ENCODE measurements at places on chromosomes 1 and 21.
A peak's percentile ranks its signal among the peaks of the same experiment; 100 is the strongest.

- DNase-seq: no peak
Measured at GRCh38 chr21:34974162-34974981, 74.7 kb downstream of the RUNX1 start.

GRCh38 chr1:14759042-14759818, 160.7 kb downstream of the KAZN start:
- DNase-seq: no peak

DNA sequence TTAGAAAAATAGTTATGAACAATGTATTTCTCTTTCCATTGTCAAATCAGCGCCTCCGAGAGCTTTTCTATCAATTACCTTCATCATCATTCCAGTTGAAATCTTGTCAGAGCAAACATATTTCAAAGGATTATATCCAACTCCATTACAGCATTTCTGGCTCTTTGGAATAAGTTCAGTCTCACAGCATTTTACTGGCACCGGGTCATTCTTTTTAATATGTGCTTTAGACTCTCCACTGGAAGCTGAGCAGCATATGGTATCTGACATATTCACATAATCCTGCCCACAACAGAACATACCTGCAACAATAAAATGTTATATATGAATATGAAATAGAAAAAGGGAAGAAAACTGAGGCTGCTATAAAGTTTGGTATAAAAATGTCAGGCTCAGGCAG, 222.9 kb downstream of the KCTD3 start:
- DNase-seq: no peak

GRCh38 chr1:51237351-51238033, 1.4 kb downstream of the RNF11 start:
- no peak for DNase-seq

- DNase-seq: no peak
Measured at GRCh38 chr1:205325334-205325884, 3.9 kb upstream of the NUAK2 start.

DNA sequence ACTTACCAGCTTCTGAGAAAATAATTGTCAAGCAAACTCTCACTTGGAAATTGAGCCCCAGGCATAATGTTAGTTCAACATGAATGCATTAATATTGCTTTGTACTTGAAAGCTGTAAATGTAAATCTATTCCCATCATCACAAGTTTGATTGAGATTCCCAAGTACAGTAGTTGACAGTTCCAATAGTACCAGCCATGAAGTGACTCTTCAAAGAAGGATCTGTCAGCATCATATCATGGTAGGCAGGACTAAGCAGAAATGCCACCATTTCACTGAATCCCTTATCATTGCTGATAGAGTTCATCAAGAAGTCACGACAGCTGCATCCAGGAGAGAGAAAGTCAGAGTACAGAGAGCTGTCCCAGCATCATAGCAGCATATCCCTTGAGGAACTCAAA, 348.7 kb downstream of the OMA1 start:
- DNase-seq: no peak

GRCh38 chr1:6416295-6416656, 3.4 kb downstream of the HES2 start:
- no peak for DNase-seq

DNA sequence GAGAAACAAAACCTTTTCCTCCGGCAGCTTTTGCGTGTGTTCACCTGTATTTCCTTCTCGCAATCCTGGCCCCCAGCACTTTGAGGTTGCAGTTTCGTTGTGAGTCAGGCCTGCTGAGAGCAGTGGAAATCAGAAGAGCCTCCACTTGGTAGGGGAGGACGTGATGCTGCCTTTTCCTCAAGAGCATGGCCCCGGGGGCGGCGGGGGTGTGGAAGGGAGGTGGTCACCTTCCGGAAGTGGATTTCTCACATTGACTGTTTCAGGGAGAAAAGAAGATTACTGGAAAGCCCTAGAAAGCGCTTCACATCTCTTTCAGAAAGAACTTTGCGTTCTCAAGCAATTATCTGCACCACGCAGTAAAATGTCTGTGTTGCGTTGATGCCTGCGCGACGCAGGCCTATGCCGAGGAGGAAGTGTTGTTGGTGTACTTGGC, 12.2 kb upstream of the IL10 start:
- no peak for DNase-seq

DNA sequence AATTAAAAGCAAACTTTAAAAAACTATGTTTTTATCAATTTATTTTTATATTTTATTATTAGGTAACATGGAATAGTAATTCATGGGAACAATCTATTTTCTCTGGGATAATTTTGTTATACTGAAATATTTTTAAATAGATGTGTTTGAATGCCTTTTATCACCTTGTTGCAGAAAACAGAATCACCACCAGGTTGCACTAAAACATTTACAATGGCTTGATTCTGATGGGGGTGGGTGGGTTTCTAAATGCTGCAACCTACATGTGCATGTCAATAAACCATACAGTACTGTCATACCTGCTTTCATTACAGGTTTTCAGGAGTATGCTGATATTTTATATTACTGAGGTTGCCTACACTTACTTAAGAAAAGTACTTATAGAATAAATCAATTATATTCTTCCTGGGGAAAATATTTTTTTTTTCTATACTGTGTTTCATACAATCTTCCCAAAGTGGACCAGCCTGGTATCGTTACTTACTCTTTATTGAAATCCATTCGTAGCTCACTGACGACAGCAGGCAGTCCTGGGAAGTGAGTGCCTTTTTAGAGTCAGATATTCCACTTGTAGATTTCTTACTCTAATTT, 132.8 kb downstream of the PTPRC start:
- DNase-seq: no peak

- no peak for DNase-seq
Measured at GRCh38 chr1:108140936-108141335, 59.2 kb downstream of the SLC25A24 start.

DNA sequence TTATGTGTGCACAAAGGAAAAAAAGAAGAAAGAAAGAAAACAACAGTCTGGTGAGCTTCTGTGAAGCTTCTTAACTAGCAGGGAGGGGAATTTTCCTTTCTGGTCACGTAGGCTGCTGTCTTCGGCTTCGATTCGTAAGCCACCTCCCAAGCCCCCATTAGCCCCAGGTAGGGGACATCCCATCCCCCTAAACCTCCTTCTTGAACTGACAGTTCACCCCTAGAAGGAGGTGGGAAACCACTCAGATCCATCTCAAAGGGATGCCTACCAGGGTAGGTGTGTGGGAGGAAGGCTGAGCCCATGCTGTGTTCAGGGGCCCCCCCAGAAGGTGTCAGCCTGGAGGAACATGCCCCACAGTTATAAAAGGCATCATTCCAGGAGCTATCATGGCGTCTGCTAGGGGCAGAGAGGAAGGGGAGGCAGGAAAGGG, 25.8 kb downstream of the CD247 start:
- no peak for DNase-seq

DNA sequence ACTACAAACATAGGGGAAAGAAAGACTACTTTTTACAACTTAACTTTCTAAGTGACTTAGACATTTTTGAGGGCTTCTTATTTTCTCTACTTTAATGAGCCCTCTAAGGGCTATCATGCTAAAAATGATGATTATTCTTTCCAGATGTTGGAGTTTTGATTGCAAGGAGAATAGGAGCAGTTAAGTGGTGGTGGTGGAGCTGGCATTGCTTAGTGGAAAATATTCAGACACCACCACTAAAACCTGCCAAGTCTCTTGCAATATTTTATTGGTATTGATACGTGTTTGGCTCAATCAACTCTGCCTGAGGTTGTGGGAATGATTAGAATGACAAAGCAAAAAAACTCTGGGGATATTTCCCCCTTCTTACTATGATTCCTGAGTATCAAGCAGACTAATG, 82.6 kb upstream of the PTGFR start:
- DNase-seq: no peak

DNA sequence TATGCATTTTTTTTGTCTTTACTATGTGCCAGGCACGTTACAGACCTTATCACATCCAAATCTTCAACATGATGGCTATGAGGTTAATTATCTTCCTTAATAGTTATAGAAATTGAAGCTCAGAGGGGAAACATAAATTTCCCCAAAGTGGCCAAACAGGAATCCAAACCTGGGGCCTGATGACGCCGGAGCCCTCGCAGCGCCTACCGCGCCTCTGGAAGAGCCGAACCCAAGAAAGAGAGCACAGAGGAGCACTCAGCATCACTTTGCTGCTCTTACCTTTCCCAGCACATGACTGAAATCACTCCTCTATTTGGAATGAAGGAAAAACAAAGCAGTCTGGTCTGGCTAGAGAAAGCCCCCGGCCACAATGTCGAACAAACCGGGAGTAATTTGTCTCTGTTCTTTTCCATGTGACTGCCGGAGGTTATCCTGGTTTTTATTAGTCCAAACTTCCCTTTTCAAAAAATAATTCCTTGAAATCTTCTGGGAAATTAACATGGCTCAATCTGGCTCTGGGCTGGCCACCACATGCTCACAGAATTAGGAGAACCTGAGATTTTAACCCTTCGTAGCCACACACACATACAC, 195.5 kb downstream of the ADSS2 start:
- no peak for DNase-seq

DNA sequence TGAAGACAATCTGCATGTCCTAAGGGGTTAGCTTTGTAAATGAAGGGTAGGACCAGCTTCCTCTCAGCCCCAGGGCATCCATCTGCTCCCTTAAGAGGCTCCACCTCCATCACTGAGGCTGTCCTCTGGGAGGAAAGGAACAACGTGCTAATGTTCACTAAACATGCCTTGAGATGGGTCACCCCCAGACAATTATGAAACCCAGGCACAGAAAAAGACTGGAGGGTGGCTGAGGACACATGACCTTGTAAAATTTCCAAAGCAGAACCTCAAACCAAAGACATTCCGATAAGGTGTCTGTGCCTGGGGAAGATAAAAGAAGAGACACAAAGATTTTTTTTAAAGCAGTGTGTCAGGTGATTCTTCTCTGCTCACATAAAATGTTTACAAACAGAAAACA, 37.6 kb upstream of the ZNF124 start:
- no peak for DNase-seq

- DNase-seq: no peak
Measured at GRCh38 chr1:9069326-9070100, at the start of gene SLC2A5. Gene SLC2A5 (minus strand): TSS chr1:9069635. CDS start chr1:9069536, 99 bp downstream.

DNA sequence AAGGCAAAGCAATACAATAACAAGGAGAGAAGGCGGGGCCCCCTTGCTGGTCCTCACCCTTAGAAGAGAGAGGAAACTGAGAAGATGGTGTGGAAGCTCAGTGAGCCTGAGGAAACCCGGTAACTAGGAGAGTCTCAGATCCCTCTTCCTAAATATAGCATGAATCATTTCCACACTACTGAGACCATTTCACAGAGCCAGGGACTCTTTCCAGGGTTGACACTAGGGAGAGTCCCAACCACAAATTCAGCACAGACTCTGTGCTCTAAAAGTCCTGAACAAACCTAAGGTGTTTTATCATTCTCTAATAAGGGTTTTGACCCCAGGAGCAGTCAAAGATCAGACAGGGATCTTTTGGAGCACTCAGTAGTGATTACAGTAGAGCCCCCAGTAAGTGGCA, 647.7 kb downstream of the KCNT2 start:
- no peak for DNase-seq

DNA sequence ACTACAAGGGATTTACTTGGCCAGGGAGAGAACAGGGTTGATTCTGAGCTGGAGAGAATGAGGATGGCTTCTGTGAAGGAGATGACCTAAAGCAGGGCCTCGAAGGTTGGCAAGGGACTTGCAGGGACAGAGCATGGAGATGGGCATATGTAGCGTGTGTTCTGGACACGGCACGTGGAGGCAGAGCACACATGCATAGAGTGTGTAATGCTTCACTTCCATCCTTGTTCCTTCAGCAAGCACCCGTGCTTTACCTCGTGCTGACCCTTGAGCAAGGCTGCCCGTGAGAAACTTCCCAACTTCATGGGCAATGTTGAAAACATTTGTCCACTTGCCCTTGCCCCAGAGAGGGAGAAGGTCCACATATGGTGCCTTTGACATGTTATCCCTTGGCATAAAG, 33.1 kb downstream of the NFIA start:
- DNase-seq: no peak

DNA sequence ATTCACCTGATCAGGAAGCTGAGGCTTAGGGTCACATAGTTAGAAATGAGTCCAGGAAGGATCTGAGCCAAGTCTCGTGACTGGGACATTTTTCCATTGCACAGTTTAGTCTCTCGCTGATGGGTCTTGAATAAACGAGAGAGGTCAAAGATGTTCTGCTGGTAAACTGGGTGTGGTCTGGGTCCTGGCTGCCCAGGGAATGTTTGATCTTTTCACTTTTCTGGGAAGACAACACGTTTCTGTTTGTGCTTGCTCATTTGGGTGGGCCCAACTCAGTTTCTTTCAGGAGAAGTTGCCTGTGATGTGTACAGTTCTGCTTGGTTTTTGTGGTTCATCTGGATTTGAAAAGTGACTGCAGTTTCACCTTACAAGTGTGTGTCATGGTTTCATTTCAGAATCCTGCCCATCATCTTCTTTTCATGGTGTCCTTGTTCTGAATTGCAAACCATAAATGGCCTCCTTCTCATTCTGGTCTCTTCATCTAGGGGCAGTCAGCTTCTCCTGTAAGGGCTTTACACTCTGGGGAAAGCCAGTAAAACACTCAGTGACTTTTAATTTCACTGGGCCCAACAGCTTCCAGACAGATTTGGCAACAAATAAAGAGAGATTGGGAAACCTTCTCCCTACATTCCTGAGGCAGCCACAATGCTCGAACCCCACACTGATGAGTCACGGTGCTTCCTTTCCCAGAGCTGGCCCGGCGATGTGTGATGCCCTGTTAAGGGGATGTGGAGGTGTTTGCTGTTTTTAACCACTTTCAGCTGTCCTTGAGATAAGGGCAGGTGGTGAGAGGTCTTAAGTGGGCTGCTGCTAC, 7.2 kb upstream of the TACSTD2 start:
- DNase-seq: no peak

GRCh38 chr1:91712393-91712792, 173.6 kb downstream of the TGFBR3 start:
- no peak for DNase-seq

DNA sequence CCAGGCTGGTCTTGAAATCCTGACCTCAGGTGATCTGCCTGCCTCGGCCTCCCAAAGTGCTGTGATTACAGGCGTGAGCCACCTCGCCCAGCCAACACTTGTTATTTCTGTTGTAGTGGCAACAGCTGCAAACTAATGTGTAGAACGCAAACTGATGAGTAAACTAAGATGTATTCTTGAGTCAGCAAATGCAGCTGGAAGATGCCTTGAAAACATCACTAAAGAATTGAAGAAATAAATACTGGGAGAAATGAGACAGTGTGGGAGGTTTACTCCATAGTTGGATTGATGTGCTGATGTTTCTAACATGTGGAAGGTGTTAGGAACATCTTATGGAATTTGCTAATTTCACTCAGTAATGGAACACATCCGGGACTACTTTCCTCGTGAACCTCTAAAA, 61.3 kb upstream of the KCNE2 start:
- DNase-seq: no peak

- no peak for DNase-seq
Measured at GRCh38 chr21:44466351-44466954, 11.1 kb downstream of the LRRC3 start.

- DNase-seq: peak; percentile 79
Measured at GRCh38 chr1:204377800-204378668, 18.3 kb upstream of the PLEKHA6 start.

DNA sequence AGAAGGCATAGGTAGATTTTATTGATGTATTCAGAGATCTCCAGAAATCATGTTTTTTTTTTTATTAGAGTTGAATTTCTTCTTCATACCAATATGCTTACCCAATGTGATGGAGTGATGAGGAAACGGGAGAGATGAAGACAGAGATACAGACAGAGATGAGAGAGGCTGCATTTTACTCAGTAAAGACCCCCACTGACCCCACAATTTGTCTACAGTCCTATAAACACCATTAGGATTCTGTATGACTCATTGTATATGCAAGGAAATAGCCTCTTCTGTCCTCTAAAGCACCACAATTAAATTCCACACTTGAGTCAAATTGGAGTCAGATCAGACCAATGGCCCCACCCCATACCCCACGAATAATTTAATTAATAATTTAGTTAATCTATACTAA, 44.0 kb downstream of the RUNX1 start:
- no peak for DNase-seq
